ENCODE measurements at places on chromosomes 7 and 10. TPM values are rescaled to one million over a fixed set of nuclear protein-coding genes. Genes with fewer than 3 reads are reported as not detected.

CYP2C18 gene
- not detected for total RNA-seq

SPDYE11 gene
- not detected for total RNA-seq

GATA3 gene
- 8.3 TPM for total RNA-seq

TMEM270 gene
- total RNA-seq = not detected

RTKN2 gene
- total RNA-seq = 1.8 TPM

GPER1 gene
- 0.07 TPM for total RNA-seq

ATP5MK gene
- total RNA-seq = 421 TPM

RBP3 gene
- total RNA-seq = not detected

GARIN1A gene
- 0.71 TPM for total RNA-seq

ASB10 gene
- not detected for total RNA-seq

COL13A1 gene
- 2.0 TPM for total RNA-seq
